ENCODE measurements at places on chromosomes 16 and 17. TPM values are rescaled to one million over a fixed set of nuclear protein-coding genes. Genes with fewer than 3 reads are reported as not detected.

DNA sequence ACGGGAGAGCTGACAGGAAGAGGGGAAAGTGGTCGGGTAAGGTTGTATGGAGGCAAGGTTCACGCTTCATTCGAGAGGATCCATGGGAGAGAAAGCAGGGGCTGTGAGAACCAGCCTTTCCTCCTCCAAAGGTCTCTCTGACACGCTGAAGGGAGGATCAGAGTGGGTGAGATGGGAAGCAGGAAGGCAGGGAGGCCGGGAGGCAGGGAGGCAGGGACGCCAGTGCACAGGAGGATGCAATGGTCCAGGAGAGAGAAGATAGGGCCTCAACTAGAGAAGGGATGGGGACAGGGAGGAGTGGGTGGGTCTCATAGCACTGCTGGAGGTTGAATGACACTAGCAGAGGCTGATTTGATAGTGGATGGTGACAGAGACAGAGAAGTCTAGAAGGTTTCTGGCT lies 54.1 kb downstream of the PIMREG start:
- no peak for DNase-seq

- no peak for DNase-seq
Measured at GRCh38 chr16:51753467-51754127, 602.5 kb upstream of the SALL1 start.

GRCh38 chr16:67931712-67932461 lies at the start of gene CTRL:
Gene CTRL (minus strand): TSS chr16:67931862. CDS start chr16:67931852, 10 bp downstream.
- DNase-seq = no peak

Gene FNDC8
- total RNA-seq = not detected

Gene POLR3K
- total RNA-seq = 37.9 TPM

Gene PITPNM3
- 2.1 TPM for total RNA-seq
